ENCODE measurements at places on chromosomes 12 and 14. TPM values are rescaled to one million over a fixed set of nuclear protein-coding genes. Genes with fewer than 3 reads are reported as not detected.
A peak's percentile ranks its signal among the peaks of the same experiment; 100 is the strongest.

- H3K4me3 ChIP-seq: no peak overlapping the region
- H3K4me1 ChIP-seq: peaks cover 70% of the 10 kb centered on the region
- H3K27me3 ChIP-seq: no peaks in the 10 kb centered on the region
- H3K36me3 ChIP-seq: peaks cover 26% of the 10 kb centered on the region
- no peak for DNase-seq
Observed at GRCh38 chr12:11687528-11687927, 38.1 kb downstream of the ETV6 start.

GRCh38 chr12:105462831-105463230 is 132.3 kb downstream of the C12orf75 start:
- no peaks in the 10 kb centered on the region for H3K36me3 ChIP-seq
- no peak overlapping the region for H3K4me3 ChIP-seq
- H3K27ac ChIP-seq: no peak overlapping the region
- peaks cover 5% of the 10 kb centered on the region for H3K27me3 ChIP-seq
- H3K4me1 ChIP-seq: no peaks in the 10 kb centered on the region

DNA sequence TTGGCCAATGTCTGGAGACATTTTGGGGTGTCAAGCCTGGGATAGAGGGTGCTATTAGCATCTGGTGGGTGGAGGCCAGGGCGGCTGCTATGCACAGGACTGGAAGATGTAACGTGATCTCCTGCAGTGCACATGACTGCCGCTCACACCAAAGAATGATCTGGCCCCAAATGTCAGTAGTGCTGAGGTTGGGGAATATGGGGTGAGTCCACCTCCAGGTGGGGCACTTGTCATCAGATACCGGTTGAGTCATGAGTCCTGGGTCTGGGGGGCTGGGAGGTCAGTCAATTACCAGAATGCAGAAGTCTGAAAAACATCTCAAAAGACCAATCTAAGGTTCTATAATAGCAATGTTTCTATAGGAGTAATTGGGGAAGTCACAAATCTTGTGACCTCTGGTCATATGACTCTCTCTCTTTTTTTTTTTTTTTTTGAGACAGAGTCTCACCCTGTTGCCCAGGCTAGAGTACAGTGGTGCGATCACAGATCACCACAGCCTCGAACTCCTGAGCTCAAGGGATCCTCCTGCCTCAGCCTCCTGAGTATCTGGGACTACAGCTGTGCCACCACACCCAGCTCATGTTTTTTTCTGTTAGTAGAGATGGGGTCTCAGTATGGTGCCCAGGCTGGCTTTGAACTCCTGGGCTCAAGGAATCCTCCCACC is 6.0 kb upstream of the SDSL start:
- no peak overlapping the region for H3K4me3 ChIP-seq
- no peaks in the 10 kb centered on the region for H3K36me3 ChIP-seq
- no peak for DNase-seq
- no peaks in the 10 kb centered on the region for H3K4me1 ChIP-seq
- H3K27me3 ChIP-seq: peaks cover 14% of the 10 kb centered on the region
- H3K27ac ChIP-seq: no peak overlapping the region

GRCh38 chr12:90987101-90987500 is 17.7 kb downstream of the EPYC start:
- no peaks in the 10 kb centered on the region for H3K27me3 ChIP-seq
- H3K4me1 ChIP-seq: no peaks in the 10 kb centered on the region
- DNase-seq: no peak
- H3K27ac ChIP-seq: no peak overlapping the region
- no peaks in the 10 kb centered on the region for H3K36me3 ChIP-seq

- peak; percentile 61 for DNase-seq
- H3K4me1 ChIP-seq: peaks cover 41% of the 10 kb centered on the region
- peak overlapping the region; percentile 74 for H3K27ac ChIP-seq
- H3K36me3 ChIP-seq: peaks cover 2% of the 10 kb centered on the region
- H3K4me3 ChIP-seq: peak overlapping the region; percentile 35
Observed at GRCh38 chr12:94640134-94640928, 10.0 kb downstream of the TMCC3 start.

DNA sequence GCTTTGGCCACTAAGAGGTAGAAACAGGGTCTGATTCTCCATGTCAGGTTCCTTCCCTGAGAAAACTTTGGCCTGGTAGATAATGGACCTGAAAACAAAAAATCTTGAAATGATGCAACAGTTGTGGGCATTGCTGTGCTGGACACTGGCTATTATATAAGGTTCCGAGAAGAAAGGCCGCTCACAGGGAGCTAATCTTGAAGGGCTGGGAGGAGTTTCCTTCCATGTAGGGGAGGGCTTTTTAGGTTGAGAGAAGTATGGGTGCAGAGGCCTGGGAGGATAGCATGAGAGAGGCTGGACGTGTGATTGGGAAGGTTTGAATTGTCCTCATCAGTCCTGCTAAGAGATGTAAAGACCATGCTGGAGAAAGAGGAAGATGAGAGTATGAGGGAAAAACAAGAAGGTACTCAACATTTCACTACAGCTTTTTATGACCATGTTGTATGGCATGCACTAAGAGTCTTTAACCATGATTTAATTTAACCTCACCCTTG is 11.6 kb downstream of the LRRK2 start:
- H3K36me3 ChIP-seq: no peaks in the 10 kb centered on the region
- no peak overlapping the region for H3K27ac ChIP-seq
- no peak overlapping the region for H3K4me3 ChIP-seq
- H3K4me1 ChIP-seq: no peaks in the 10 kb centered on the region
- DNase-seq: no peak

IRAK3 gene
- 3.2 TPM for total RNA-seq

AGAP2 gene
- total RNA-seq: 33.4 TPM

KLRK1 gene
- total RNA-seq: not detected

Measured in activated T-helper 1 cell treated with anti-CD3 and anti-CD28 coated beads, Interleukin-12 subunit alpha, Interleukin-12 subunit beta, Interleukin-2, Interleukin-4 antibody, amounts not matched to agents 30 ng/mL and 10 ng/mL and 1 ng/mL, durations not matched to agents 14 hours and 24 hours and 36 hours (primary cell).